ENCODE measurements at places on chromosomes 5 and 9.
A peak's percentile ranks its signal among the peaks of the same experiment; 100 is the strongest.

GRCh38 chr9:113503131-113503541 is 39.6 kb downstream of the RGS3 start:
- DNase-seq = no peak

DNA sequence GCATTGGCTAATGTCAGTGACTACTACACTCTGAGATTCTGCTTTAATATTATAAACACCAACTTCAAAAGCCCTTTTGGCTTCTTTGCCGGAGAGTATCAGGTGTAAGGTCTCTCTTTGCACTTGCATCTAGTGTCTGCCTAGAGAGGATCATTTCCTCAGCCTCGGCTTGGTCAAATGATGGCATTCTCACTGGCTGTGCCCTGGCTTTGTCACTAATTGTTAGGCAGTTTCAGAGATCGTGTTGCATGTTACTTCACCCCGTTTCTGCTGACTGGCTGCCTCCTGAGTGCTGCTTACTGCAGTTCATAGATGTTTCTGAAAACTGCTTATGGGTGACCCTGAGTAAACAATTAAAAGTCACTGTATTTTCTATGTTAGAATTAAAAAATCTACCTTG is 48.8 kb downstream of the SLC1A3 start:
- no peak for DNase-seq

GRCh38 chr5:149447373-149448367 is 68.6 kb upstream of the IL17B start:
- no peak for DNase-seq

GRCh38 chr9:33106827-33107621 is 30.6 kb upstream of the SMU1 start:
- DNase-seq = no peak

DNA sequence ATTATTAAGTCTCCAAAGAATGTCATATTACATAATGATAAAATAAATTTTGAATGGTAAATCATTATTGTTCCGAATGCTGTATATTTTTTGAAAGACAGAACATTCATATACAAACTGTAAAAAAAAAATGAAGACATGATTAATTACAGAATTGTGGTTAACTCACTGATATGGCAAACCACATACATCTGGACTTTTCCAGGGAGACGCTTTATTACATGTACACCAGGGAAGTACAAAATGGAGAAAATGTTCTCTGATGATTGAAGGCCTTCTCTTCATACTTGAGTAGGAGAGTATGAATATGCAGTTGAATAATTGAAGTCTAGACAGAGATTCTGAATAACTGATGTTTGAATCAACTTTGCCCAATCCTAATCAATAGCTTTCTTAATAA is 1886.9 kb downstream of the EFNA5 start:
- no peak for DNase-seq

DNA sequence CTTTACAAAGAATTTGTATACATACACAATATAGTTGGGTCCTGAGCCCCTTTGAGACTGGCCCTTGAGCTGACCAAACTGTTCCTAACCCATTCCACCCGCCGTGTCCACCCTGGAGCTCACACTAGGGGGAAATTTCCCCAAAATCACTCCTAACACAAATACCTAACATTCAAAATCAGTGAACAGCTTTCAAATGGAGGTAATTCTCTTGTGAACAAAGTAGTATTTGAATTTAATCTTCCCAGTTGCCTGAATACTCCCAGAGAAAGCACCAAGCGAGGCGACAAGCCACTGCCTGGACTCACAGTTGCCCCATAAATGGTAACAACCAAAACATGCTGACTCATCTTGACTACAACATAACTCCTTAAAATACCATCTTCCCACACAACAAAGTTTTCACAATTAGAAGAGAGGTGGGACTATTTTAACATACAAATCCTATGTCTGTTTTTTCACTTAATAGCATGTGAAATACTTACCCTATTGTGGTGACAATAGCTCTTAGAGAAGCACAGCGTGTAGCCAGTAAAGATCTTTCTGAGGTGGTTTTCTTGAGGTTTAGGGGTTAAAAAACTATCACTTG is 31.7 kb upstream of the SCAMP1 start:
- no peak for DNase-seq

- peak; percentile 17 for DNase-seq
Measured at GRCh38 chr5:110727025-110727314, 499 bp upstream of the TMEM232 start.

DNA sequence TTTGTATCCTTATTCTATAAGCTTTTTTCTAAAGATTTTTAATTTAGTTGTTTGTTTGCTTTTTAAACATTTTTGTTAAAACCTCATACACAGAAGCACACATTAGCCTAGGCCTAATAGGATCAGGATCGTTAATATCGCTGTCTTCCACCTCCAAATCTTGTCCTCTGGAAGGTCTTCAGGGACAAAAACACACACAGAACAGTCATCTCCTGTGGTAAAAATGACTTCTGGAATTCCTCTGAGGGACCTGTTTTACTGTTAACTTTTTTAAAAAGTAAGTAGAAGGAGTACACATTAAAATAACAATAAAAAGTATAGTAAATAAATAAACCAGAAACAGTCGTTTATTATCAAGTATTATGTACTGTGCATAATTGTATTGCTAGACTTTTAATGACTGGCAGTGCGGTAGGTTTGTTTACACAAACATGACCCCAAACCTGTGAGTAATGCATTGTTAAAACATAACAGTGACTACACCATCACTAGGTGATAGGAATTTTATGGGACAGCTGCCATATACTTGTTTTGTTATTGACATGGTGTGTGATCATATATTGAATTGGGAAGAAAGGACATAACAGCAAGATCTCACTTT is 109.6 kb downstream of the ZCCHC7 start:
- DNase-seq = no peak
